ENCODE measurements at places on chromosomes 7 and 10. TPM values are rescaled to one million over a fixed set of nuclear protein-coding genes. Genes with fewer than 3 reads are reported as not detected.

Gene ITGA8
- total RNA-seq, result 53.3 TPM

Gene SLC18A3
- 1.0 TPM for total RNA-seq

Gene OR2A1
- 0.17 TPM for total RNA-seq

Gene LRRD1
- not detected for total RNA-seq

Gene ARHGEF35
- 1.7 TPM for total RNA-seq

Measured in esophagus muscularis mucosa (tissue), 4 donors.